Osteoblast (primary cell): ENCODE measurements at places on chromosomes 5 and 9. TPM values are rescaled to one million over a fixed set of nuclear protein-coding genes. Genes with fewer than 3 reads are reported as not detected.

DNA sequence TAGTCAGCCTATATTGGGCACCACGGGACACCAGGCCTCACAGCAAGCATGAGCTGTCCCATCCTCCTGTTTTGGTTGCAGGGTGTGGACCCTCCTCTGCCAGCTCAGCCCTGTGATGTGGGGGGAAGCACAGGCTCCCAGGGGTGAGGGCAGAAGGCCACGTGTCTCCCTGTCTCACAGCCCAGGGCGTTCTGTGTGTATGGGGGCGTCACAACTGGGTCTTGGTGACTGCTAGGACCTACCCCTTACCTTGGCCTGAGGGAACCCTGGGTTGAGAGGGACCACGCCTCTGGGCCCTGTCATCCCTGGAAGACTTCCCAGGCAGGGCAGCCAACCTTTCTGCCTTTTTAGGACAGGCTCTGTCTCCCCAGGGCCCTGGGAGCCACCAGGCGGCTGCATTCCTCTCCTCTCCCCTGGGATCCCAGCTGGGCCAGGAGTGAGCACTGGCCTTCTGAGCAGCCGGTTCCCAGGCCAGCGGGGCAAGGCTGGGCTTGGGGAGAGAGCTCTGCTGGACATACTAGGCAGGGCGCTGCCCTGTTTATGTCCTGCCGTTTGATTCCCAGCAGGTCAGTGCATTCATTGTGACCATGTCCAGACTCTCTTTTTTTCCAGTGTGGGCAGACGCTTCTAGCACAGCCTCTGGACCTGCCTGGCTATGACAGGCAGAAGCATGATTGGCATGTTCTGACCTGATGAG lies 97.4 kb downstream of the DAB2IP start:
- no peaks in the 10 kb centered on the region for H3K27me3 ChIP-seq
- peak; percentile 97 for DNase-seq
- no peak overlapping the region for H3K4me3 ChIP-seq
- peaks cover 35% of the 10 kb centered on the region for H3K4me1 ChIP-seq

GRCh38 chr5:141322261-141322660 lies 1.7 kb upstream of the TAF7 start:
- no peak for DNase-seq
- H3K4me3 ChIP-seq = no peak overlapping the region
- H3K27ac ChIP-seq = no peak overlapping the region
- H3K4me1 ChIP-seq = peaks cover 4% of the 10 kb centered on the region
- H3K36me3 ChIP-seq = peaks cover 22% of the 10 kb centered on the region

GRCh38 chr5:73826301-73827105 lies 200.5 kb downstream of the ARHGEF28 start:
- H3K27ac ChIP-seq = peak overlapping the region; percentile 78
- no peak overlapping the region for H3K4me3 ChIP-seq
- H3K36me3 ChIP-seq = no peaks in the 10 kb centered on the region
- peaks cover 44% of the 10 kb centered on the region for H3K4me1 ChIP-seq
- no peaks in the 10 kb centered on the region for H3K27me3 ChIP-seq
- DNase-seq = peak; percentile 65

DNA sequence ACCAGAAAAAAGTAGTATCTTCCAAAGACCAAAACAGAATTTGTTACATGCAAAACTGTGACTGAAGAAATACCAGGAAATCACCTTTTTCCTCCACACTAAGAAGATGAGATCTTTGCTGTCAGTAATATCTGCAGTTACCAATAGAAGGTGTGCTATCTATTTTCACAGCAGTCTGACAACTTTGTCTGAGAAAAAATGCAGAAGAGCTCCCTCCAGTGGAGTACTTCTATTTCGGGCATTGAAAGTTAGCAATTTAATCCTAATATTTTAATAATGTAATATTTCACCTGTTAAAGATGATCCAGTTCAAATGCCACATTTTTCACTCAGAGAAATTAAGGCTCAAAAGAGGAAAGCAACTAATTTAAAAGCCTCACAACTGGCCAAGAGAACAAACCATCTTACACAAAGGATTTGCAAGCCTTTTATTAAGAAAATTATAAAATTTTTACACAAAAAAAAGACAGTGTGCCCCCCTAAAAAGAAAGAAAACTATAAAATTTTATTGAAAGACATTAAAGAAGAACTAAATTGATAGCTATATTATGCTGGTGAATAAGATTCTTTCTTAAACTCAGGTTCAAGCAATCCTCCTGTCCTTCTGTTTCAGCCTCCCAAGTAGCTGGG lies 50.6 kb downstream of the DEPDC1B start:
- no peaks in the 10 kb centered on the region for H3K27me3 ChIP-seq
- no peak overlapping the region for H3K27ac ChIP-seq
- H3K4me3 ChIP-seq = no peak overlapping the region
- H3K36me3 ChIP-seq = no peaks in the 10 kb centered on the region

DND1 gene
- total RNA-seq = 0.59 TPM in 1 of 2 replicates, not detected in the other

DNA sequence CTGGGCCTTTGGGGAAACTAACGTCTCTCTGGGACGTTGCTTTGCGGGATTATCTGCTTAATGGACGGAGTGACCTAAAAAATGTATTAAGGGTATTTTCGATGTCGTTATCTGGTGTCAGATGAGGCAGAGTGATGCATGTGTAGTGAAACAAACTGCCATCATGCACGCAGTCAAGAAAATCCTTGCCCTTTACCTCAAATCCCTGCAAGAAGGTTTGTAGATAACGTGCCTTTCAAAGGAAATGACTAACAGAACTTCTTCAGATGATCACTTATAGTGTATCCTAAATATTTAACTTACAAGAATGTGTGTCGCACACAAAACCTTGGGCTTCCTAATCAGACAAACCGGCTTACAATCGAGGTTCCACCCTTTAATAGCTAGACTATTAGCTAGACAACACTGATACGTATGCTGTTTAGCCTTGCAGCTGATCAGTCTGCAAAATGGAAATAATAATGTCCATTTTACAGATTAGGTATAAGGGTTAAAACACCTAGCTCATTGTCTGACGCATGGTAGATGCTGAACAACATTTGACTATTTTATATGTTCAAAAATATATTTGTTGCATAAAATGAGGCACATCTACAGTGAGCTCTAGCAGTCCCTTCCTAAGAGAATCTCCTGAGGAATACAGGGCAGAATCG lies 541 bp upstream of the TBCA start:
- H3K4me3 ChIP-seq = peak overlapping the region; percentile 92
- H3K27ac ChIP-seq = peak overlapping the region; percentile 98
- H3K27me3 ChIP-seq = no peaks in the 10 kb centered on the region
- no peak for DNase-seq

DNA sequence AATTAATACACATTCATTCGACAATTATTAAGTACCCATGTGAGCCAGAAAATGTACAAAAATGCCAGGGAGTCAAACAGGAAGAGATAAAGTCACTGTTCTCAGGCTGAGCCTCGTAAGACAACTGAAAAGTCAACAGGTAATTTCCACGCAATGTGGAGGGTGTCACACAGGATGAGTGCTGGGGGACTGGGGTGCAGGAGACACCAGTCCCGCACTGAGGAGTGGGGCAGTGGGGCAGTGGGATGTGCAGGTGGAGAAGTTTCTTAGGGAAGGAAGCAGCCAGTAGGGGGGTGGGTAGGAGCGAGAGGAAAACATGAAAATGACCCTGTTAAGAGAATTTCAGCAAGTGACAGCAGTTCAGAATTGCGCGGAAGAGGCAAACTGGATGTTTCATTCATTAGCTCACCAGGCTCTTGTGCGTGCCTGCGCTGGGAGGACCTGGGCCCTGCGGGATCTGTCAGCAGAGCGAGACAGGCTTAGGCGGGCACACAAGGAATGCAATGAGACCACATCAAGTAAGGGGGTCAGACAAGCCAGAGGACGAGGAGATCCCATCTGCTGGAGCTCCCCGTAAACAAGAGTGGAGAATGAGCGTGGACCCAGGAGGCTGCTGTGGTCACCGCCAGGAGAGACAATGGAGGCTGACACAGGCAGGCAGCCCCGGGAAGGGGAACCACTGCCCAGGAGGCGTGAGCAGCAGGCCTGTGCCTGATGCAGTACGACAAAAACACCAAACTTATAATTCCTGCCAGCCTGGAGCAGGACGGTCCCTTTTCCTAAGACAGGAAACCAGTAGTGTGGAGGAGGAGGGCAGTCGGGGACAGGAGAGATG lies 21.0 kb downstream of the CAMSAP1 start:
- peak overlapping the region; percentile 71 for H3K27ac ChIP-seq
- DNase-seq = peak; percentile 67
- H3K4me1 ChIP-seq = peaks cover 22% of the 10 kb centered on the region

DNA sequence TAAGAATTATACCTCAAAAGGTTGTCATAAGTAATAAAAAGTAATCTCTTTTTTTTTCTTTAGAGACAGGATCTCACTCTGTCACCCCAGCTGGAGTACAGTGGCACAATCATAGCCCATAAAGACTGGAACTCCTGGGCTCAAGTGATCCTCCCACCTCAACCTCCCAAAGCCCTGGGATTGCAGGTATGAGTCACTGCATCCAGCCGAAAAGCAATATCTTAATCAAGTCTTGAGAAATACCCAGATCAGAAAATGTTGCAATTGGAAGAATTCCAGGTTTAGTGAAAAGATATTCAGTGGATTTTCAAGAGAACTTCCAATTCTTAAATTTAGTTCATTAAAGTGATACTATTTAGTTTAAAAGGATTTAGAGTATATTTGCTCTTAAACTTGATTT lies 40.9 kb upstream of the IDNK start:
- H3K4me1 ChIP-seq = peaks cover 2% of the 10 kb centered on the region
- no peaks in the 10 kb centered on the region for H3K27me3 ChIP-seq
- H3K36me3 ChIP-seq = no peaks in the 10 kb centered on the region
- no peak overlapping the region for H3K27ac ChIP-seq

- no peaks in the 10 kb centered on the region for H3K27me3 ChIP-seq
- H3K36me3 ChIP-seq = no peaks in the 10 kb centered on the region
- H3K27ac ChIP-seq = peak overlapping the region; percentile 99
Observed at GRCh38 chr9:129486756-129487657, 133.9 kb downstream of the C9orf50 start.
